ENCODE measurements at places on chromosomes 12 and 14. TPM values are rescaled to one million over a fixed set of nuclear protein-coding genes. Genes with fewer than 3 reads are reported as not detected.

DNA sequence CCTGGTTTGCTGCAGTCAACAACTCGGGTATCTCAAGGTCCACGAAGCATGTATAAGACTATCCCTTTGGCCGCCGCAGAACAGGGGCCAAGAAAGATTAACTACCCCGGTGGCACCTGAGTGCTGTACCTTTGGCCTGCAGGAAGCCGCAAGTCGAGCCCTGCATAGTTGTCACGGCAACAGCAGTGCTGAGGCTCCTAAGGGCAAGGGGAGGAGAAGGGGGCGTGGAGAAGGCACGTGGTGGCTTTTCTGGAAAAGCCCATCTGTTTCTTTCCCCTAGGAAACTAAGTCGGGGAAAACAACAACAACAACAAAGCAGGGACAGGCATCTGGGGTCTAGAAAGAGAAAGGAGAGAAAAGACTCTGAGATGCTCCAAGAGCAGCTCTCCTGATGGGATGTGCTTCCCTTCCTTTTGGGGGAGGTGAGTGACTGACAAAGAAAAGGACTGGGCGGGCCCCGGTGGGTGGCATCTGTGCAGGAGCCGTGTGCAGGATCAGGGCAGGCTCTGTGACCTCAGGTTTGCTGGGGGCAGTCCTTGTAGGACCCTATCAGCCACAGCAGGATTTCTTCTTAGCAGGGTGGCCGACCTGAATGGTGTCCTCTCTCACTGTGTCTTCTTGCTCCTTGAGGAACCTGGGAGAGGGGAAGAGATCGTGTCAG, 123.9 kb downstream of the PRMT8 start:
- no peak for DNase-seq

TDRD9 gene
- polyA plus RNA-seq, result 3.8 TPM

- DNase-seq, result no peak
Measured at GRCh38 chr12:15522574-15523187, 200.4 kb downstream of the PTPRO start.

KSR2 gene
- 0.02 TPM for polyA plus RNA-seq
